H54 (cell line): ENCODE measurements at places on chromosomes 11 and 22.

DNA sequence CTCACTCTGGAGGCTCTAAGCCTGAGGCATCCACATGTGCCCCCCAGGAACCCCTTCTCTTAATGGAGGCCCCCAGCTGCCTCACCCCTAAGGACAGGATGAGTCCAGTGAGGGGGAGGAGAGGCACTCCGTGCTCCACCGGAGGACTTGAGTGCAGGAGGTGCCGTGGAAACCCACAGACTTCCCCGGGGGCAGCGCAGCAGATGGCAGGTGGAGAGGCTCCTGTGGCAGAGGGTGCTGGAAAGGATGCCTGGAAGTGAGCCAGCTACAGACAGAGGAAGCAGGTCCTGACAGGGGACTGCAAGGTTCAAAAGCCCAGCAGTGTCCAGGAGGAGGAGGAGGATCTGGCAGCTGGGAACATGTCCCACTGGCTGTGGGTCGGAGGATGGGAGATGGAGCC, 1384.0 kb downstream of the TBC1D22A start:
- no peak for DNase-seq

GRCh38 chr11:127369356-127369755, 368.8 kb upstream of the KIRREL3 start:
- DNase-seq, result no peak

GRCh38 chr22:50530877-50531545, 1.2 kb upstream of the TYMP start:
- DNase-seq, result no peak

DNA sequence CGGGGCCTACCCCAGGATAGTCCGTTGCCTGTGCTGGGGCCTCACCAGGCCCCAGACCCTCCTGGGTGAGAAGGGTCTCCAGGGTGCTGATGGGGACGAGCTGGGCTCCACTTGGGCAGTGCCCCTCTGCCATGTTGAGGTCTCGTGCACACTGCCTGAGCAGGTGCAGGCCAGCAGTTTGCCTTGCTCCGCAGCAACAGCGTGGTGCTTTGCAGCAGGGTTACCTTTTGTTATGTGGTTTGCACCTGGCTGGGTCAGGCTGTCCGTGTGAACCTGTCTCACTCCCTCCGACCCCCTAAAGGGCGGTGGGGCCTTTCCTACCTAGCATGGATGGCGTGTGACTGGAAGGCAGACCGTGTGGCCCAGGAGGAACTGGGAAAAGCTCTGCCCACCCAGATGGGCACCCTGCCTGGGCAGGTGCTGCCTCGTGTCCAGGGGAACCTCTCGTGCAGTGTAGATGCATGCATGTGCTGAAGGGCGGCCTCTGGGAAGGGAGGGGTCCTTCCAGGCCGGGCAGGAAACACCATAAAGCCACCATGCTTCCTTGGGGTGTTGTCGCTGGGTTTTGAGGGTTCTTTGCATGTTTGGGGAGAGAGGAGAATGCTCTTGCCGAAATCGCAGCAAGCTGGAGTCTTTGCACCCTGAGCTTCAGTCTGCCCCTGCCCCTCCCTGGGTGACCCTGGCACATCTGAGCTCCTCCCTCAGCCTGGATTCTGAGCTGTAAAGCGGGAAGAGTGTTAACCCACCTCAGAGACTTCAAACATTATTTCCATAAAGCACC, 75.4 kb upstream of the PPARA start:
- no peak for DNase-seq

DNA sequence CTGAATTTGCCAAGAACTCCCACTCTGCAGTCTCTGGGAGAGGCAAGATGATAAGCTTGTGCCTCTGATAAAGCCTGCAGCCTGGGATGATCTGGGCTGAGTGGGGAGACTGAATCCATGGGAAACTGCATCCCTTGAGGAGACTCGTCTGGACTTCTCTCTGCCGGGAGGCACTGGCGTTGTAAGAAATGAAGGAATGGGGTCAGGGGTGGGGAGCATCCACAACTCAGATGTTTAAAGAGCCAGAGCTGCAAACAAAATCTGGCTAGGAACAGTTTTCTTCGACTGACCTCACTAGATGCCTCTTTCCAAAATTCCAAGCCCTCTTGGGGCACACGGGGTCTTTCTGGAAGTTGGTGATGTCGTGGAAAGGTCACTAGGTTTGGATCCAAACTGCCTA, 64.4 kb downstream of the SPON1 start:
- no peak for DNase-seq

- no peak for DNase-seq
These were observed 101.5 kb downstream of the PLEKHA7 start for GRCh38 chr11:16912692-16913111.
